NCI-H1105 treated with DMSO at 0.1 percent for 48 hours (cell line): ENCODE measurements at places on chromosomes 2 and 18.

GRCh38 chr2:64591188-64591587, 62.5 kb downstream of the SERTAD2 start:
- no peak for DNase-seq

DNA sequence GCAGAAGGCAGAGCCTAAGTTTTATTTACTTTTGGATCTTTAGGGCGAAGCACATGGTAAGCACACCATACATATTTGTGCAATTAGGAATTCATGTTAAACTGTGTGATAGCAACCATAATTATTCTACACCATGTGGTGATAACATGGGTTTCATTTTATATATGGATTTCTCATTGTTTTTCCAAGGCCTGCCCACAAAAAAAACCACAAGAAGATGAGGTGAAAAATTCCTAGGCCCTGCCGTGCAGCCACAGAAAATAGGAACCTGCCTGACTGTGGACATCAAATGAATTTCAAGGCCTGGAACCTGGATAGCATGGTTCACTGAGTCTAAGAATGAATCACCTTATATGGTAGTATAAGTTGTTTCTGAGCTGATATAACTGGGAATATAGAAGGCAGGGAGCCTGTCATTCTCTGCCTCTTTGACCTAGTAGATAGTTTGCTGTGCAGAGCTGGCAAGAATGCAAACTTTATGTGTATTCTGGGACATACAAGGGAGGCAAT, 22.4 kb upstream of the SSB start:
- no peak for DNase-seq

GRCh38 chr2:49770919-49771318, 616.6 kb upstream of the FSHR start:
- DNase-seq = no peak

GRCh38 chr2:236711440-236711839, 141.8 kb downstream of the ACKR3 start:
- DNase-seq = no peak

DNA sequence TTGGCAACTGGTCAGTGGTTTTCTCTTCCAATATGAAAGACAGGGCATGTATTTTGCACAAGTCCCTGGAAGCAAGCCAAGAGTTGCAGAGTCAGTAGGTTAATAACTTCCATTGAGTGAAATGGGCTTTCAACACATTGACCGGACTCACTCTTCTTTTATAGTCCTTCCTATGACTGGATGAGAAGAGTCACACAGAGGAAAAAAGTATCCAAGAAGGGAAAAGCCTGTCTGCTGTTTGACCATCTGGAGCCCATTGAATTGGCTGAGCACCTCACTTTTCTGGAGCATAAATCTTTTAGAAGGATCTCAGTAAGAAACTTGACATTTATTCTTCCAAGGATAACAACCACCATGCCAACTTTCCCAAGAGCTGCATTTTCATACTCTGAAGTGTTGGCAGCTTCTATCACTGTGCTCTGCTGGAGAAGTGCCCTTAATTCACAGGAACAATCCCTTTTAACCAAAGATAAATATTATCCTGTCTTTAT, 45.4 kb downstream of the RASGRP3 start:
- no peak for DNase-seq

GRCh38 chr2:138707392-138708074, 72.7 kb downstream of the NXPH2 start:
- DNase-seq = no peak

GRCh38 chr2:120308038-120308910, 37.7 kb upstream of the INHBB start:
- DNase-seq = no peak

DNA sequence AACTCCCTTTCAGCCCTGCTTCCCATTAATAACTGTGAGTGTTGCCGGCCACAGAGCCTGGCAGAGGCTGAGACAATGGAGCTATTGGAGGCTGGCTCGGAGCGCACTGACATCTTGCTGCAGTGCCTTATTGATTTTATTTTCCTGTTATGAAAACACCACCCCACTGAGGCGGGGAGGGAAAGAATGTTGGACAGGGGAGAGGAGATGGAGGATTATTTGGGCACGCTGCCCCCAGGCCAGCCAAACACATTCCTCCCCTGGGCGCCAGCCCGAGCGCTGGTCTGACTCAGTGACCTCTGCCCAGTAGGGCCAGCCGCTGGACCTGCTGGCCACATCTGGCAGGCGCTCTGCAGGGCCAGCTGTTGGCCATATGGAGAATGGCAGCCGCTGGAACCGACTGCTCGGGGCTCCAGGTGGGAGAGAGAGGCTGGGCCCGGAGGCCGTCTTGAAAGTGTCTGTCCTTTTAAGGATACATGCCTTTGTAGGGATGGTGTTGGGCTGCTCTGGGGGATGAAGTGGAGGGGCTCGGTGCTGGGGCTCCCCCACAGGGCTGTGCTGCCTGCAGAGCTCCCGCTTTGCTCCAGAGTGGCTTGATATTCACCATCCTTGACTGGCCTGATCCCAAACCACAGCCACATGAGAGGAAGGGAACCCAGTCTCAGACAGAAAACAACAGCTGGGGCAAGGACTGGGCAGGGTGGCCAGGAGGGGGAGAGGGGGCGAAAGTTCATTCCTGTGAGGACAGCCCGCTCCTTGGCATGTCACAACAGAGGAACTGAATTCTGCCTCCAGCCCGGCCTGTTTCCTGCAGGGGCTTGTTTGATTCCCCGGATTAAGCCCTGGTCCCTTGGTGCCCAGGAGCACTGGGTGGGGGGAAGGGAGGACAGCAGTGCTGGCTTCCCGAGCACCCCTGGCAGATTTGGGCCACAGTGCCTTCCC, 179.0 kb downstream of the KLHL29 start:
- no peak for DNase-seq

DNA sequence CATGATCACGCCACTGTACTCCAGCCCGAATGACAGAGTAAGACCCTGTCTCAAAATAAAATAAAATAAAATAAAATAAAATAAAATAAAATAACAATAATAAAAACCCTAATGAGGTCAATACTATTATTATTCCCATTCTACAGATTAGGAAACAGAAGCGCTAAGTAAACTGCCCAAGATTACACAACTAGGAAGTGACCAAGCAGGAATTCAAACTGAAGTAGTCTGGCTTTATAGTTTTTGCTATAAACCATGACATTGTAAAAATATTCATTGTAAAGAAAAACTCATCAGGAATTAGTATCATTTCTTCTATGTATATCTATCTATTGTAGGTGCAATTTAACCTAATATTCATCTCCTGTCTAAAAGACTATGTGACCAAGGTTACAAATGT, 1.2 kb downstream of the PLEKHM3 start:
- no peak for DNase-seq

GRCh38 chr2:40439473-40439872, 12.4 kb downstream of the SLC8A1 start:
- no peak for DNase-seq

DNA sequence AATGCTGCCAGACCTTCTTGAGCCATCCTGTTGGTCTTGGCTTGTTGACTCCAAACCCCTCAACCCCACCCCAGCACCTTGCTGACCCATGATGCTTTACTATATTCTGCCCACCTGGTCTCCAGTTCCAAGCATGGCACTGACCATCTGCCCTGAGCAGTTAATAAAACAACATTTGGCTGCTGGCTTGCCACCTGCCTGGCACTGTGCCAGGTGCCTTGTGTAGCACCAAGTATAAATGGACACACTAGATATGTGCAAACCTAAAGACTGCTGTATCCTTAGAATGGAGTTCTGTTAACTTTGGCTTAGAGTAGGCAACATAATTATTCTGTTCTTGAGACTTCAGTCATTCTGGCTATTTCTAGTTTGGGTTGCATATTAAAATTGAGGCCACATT, 91.4 kb downstream of the ACSL3 start:
- DNase-seq = peak; percentile 79

DNA sequence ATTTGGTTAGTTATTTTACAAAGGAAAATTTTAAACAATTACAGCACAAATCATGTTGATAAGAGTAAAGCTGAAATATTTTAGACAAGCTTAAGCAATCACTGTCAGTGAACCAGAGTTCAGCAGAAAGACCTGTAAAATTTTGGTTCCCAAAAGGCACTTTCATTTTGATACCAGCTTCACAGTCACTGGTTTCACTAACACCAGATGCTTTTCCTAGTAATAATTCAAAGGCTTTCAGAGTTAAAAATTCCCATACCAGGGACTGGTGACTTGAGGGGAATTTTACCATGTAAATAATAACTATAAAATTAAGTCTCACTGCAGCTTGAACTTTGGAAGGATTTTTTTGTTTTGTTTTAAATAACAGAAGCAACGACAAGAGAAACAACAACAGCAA, 102.3 kb upstream of the CD302 start:
- no peak for DNase-seq

DNA sequence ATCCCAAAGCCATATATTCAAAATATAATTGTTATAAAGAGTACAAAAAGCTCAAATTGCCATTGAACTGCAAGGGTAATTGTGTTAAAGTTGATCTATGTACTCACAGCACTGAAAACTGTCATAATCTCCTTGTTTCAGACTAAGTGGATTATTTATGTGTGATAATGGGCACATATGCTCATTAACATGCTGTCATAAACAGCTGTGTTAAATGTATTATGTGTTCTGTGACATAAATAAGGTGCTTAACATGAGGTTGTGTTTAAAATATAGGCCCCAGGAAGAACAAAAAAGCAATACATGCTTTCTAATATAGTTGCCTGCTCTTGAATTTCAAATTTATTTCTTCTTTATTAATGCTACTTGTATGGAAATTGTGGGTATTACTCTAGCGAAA, 409.5 kb downstream of the DCC start:
- DNase-seq = no peak

DNA sequence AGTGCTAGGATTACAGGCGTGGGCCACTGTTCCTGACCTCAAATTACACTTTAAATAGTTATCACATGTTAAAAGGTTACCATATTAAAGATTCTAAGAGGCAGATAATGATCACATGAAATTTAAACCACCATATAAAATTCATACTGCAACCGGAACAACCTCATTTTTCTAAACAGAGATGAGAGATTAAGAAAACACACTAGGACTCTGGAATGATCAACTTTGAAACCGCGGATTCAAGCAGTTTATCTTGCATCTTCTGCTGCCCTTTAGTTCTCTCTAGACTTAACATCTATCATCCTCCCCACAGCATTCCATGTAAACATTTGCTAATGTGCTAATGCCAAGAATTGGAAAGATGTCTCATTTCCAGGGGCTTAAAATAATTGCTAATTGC, 115.8 kb downstream of the PIGN start:
- no peak for DNase-seq

DNA sequence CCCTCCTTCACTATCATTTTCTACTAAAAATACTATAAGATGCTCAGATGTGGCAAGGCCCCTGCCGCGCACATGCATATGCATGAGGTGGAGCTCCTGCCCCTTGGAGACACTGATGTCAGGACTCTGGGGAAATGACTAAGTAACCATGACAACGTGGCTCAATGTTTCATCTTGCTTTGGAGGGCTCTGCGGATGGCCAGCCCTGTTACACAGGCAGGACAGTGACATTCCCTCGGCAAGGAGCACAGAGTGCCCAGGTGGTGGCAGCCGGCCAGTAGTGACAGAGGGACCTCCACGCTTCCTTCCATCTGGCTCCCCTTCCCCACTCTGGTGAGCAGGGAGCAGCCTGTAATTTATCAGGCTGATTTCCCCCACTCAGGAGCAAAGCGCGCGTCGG, 364.1 kb downstream of the SS18 start:
- no peak for DNase-seq

DNA sequence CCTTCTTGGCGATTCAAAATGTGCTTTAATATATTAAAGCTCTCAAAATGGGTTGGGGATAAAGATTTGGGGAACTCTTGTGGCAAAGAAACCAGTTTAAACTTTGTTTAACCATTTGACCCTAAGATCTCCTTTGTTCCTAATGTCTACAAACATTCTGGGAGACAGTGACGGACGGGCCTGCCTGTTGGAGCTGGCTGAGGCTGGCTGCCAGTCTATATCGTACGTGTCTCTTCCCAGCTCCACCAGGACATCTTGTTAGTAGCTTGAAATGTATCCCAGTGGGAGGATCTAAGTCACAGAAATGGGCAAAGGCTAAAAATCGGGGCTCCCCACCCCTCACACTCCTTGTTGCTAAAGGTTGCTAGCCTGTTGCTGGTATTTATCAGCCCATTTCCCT, 30.7 kb downstream of the ZNF532 start:
- DNase-seq = no peak

DNA sequence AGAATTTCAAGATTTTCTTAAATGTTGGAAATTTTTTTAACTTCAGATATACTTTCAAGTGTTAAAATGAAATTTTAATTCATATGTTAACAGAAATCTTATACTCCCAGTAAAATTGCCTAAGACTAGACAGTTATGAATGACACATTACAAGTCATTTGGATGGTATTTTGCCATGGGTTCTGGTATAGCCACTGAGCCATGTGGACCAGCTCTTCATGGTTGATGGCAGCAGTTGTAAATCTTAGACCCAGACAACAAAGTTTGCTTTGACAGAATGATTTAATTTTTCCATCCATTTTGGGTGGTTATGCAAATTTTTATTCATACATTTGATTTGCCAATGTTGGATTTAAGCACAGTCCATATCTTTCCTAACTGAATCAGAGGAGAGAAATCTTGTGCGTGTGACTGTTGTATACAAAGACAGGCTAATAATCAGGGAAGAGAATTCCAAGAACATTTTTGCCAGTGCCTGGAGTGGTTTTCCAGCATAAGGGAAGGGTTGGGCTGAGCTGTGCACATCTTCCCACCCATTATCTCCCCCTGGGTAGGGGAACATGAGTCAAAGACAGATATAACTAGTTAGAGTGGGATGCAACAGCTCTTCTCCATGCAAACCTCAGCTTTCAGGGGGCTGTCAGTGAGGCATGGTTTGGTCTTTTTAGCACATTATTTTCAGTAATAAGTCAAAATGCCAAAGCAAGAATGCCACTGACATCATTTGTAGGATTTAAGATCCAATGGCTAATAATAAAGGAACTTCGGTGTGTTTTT, 28.1 kb upstream of the INPP4A start:
- DNase-seq = no peak

GRCh38 chr18:54100920-54101470, 123.5 kb downstream of the MBD2 start:
- no peak for DNase-seq

DNA sequence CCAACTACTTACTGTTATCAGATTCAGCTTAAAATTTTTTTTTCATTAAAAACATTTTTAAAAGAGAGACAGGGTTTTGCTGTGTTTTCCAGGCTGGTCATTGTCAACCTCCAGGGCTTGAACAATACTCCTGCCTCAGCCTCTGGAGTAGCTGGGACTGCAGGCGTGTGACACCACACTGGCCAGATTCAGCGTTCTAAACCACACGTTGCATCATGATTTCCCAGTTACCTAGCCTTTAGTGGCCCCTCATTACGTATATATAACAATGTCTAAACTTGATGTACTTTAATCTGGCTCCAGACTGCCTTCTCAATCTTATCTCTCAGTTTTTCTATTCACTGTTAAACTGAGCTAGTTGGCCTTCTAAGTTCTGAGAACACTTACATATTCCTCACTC, 89.6 kb downstream of the COMMD1 start:
- no peak for DNase-seq

DNA sequence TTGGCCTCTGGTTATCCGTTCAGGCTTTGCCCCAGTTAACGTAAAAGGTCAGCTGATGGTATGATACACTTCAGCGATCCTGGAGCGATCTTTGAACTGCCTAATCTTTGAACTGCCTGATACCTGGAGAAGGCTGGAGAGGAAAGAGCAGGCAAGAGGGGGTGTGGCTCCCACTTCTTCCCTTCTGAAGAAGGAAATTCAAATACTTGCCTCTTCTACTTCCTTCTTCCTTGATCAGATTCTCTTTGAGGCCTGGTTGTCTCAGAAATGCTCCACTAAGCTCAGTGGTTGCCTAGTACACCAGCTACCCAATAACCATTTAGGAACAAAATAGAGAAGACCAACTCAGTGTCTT, 619 bp downstream of the GALM start:
- DNase-seq = no peak
